Stimulated activated CD8-positive, alpha-beta memory T cell treated with anti-CD3 and anti-CD28 coated beads, Interleukin-15, amount 100 ng/mL, for 24 hours (primary cell): ENCODE measurements at places on chromosomes 7 and 10.

GRCh38 chr7:101269664-101270063, 24.8 kb upstream of the FIS1 start:
- DNase-seq, result no peak

GRCh38 chr10:97207131-97207530, 21.4 kb upstream of the SLIT1 start:
- DNase-seq, result no peak

GRCh38 chr7:128123291-128124037, 92.2 kb upstream of the LRRC4 start:
- DNase-seq, result no peak

DNA sequence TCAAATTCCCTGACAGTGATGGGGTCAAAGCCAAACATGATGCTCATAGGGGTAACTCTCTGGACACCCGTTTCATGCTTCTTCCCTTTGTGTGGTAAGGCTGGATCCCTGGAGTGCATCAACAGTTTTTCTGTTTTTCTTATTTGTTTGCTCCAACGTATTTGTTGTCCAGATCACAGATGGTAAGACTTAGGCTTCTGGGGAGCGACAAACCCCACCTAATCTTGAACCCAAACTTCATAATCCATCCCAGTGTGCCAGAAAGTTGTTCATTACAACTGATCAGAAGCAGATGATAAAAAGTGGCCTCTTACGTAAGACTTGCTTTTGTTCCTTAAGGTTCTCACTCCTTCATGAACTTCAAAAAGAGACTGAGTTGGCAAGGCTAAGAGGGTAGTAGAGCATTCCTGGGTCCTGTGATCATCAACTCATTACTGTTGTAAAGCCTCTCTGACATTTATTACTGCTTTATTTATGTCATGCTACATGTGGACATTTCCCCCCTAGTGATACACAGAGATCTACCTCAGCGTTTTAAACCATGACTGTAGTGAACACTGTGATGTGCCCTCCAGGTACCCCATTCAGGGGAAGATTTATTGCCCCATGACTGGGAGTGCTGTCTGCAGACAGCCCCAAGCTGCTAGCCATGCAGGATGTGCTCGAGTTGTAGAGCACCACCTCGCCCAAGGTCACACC, 125.6 kb downstream of the CCDC71L start:
- no peak for DNase-seq
